ENCODE measurements at places on chromosomes 11 and 22.

GRCh38 chr11:111981270-111981669 lies 43.9 kb upstream of the DLAT start:
- no peak for DNase-seq

DNA sequence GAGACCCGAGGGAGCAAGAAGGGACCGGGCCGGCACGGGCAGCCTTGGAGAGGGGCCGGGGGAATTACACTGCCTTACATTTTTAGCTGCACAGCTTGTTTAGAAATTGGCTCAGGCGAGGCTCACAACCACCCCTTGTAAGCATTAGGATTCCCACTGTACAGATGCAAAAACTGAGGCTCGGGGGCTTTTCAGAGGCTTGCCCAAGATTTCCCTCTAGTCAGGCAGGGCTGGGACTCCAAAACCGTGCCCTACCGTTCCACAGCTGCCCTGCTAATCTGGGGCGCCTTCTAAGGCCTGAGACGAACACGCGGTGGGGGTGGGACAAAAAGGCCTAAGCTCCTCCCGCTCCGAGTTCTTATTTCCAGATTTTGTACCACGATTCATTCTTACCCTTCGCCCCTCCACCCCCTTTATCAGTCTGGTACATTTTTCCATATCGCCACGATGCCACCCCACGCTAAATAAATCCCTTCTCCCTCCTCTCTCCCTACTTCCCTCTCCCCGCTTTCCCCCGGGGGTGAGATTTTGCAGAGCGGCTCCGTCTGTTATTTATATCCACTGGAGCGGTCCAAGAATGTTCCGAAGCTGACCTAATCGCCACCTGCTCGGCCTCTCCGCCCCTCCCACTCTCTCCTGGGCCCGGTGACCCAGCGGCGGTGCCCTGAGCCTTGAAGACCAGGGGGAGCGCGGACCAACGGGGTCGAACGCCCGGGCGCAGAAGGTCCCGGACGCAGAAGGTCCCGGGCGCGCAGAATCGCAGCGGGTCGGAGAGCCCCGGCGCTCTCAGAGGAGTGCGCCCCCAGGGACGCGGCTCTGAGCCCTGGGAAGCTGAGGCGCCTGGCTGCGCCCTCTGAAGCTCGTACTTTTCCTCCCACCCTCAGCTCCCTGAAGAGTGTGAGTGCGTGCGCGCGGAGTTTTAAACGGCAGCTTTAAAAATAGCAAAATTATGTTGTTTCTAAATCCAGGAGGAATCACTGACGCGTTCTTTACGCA lies 764 bp upstream of the PACSIN3 start:
- DNase-seq, result no peak

DNA sequence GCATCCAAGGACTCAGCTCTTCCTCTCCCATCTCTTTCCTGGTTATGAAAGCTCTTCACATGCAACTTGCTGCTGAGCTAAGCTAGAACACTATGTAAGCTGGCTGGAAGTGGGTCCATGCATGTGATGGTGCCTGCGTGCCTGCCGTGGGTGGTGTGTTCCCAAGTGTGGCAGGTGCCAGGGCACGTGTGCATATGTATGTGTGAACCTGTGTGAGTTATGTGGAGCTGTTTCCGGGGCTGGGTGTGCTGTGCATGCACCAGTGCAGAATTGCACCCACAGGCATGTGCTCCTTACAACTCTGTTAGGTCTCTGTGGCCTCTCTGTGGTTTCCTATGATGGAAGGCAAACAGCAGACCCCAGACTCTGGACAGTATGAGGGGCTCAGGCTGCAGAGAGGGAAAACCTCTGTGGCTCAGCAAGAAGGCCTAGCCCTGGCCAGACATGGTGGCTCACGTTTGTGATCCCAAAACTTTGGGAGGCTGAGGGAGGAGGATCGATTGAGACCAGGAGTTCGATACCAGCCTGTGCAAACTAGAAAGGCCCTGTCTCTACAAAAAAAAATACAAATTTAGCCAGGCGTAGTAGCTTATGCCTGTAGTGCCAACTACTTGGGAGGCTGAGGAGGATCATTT lies 4.1 kb upstream of the P2RY6 start:
- DNase-seq, result no peak

DNA sequence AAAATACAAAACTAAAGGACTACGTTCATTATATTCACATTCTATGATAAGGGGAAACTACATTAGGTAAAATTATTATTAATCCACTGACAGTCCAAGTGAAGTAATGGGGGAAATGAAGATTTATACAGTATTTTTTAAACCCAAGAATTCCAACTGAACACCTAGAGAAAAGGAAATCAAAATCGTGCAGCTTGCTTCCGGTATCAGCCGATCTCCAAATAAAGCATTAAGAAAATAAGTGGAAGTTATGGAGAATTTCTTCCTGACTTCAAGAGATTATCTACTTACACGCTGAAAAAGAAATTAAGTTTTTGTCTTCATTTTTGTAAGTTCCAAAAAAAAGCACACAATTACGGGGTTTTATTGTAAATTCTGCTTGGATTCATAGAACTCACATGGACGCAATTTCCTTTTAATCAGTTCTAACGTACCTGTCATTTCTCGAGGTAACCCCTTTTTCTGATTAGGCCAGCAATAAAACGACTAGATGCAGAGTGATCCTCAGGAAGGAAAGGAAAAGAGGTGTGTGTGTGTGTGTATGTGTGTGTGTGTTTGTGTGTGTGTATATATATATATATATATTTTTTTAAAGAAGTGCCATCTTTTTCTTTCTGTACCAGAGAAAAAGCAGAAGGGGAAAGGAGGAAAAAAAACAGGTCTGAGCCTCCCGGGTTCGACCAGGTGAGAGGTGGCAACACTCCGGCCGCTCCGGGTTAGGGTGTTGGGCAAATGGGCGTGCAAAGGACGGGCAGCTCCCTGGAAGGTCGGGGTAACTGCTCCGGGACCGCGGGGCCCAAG lies 1.1 kb downstream of the ZBTB44 start:
- DNase-seq, result no peak

GRCh38 chr11:117489999-117490679 lies 162.5 kb downstream of the CEP164 start:
- no peak for DNase-seq

DNA sequence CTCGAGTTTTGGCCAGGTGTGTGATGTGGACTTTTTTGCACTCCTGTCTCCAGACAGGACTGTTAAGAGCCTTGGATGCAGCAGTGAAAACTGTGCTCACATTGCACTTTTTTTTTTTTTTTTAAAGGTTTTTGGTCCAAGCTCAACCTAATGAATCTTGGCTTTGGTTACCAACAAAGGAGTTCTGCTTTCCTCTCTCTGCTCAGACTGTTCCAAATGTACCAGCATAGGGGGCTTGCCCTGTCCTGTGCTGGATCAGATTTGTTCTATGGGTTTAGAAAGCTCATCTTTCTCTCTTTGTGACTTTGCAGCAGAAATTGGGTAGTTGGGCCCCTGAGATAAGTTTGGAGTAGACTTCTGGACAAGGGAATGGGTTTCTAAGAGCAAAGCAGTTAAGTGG lies 45.3 kb downstream of the POLD3 start:
- no peak for DNase-seq

DNA sequence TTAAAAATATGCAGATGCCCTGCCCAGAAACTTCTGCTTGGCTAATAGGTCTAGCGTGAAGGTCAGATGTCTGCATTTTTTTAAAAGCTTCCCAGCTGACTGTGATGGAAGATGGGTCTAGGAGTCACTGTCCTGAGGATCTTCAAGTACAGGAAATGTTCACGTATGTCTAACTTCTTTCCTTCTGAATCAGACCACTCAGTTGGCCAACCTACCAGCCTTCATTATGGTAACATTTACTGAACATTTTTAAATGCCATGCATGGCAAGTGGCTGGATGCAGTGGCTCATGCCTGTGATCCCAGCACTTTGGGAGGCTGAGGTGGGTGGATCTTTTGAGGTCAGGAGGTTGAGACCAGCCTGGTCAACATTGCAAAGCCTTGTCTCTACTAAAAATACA lies 1.1 kb upstream of the PRG2 start:
- no peak for DNase-seq

- no peak for DNase-seq
Observed at GRCh38 chr22:47943729-47944700, 1181.6 kb downstream of the TBC1D22A start.

DNA sequence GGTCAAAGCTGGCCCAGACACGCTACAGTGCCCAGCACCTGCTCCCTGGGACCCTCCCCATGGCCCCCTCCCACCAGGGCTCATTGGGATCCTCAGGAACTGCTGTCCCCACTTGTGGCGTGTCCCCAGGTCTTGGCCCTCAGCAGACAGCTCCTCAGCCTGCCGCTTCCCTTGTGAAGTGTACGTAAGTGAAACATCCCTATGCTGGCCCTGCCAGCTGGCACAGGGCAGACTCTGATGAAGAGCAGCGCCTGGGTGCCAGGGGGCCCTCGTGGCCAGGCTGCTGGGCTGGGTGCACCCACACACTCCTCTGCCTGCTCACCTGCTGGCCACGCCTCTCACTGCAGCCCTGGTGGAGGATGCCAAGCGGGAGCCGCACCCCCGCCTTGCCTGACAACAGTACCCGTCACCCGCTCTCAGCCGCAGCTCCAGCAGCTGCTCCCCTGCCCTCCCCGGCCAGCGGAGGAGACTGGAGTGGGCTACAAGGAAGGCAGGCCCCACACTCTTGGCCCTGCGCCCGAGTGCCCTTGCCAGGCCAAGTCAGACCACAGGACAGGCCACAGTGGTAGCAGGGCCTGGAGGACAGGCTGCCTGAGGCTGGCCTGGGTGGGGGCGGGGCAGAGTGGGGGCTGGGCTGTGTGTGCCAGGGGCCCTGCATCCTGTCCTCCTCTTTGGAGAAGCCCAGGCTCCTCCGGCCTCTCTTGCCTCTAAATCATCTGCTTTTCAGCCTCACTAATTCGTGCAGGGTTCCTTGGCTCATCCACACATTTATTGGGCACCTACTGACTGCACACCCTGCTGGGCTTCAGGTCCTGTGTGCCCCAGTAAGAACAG lies 39.5 kb downstream of the IGF2 start:
- DNase-seq, result no peak

GRCh38 chr11:33320016-33320813 lies 63.0 kb downstream of the HIPK3 start:
- no peak for DNase-seq

DNA sequence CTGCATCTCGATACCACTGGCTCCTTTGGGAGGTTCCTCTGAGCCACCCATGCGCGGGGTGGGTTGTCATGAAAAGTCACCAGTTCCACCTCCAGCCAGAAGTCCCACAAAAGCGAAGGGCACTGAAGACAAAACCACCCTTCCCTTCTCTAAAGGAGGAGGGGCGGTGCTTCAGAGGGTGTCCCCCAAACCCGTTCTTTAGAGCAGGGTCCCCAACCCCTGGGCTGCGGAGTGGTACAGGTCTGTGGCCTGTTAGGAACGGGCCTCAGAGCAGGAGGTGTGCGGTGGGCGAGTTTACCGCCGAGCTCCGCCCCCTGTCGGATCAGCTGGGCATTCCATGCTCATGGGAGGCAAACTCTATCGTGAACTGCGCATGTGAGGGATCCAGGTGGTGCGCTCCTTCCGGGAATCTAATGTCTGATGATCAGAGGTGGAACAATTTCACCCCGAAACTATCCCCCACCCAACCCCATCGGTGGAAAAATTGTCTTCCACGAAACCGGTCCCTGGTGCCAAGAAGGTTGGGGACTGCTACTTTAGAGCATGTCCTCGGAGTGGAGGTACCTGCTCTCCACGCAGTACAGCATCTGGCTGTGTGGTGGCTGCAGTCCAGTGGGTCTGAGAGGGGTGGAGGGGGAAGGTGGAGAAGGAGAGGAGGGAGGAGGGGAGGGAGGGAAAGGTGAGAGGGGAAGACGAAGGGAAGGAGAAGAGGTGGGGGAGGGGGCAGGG lies 72.9 kb upstream of the SEPTIN5 start:
- no peak for DNase-seq

- no peak for DNase-seq
Observed at GRCh38 chr11:15800111-15800800, 556.1 kb downstream of the SOX6 start.

- DNase-seq, result no peak
Observed at GRCh38 chr11:35367491-35367890, 51.9 kb downstream of the SLC1A2 start.

GRCh38 chr22:29148036-29148435 lies 57.7 kb upstream of the EMID1 start:
- DNase-seq, result no peak

GRCh38 chr22:49088801-49089791 lies 738.6 kb downstream of the BRD1 start:
- DNase-seq, result no peak

- no peak for DNase-seq
Observed at GRCh38 chr22:44424359-44424682, 73.7 kb downstream of the RTL6 start.

- no peak for DNase-seq
Observed at GRCh38 chr22:36864454-36865215, 3.8 kb downstream of the NCF4 start.
